ENCODE measurements at places on chromosomes 1 and 21. TPM values are rescaled to one million over a fixed set of nuclear protein-coding genes. Genes with fewer than 3 reads are reported as not detected.

The OLFM3 gene
- not detected for total RNA-seq

The SCYL3 gene
- total RNA-seq, result 5.5 TPM

The C1orf122 gene
- 8.8 TPM for total RNA-seq

The ACBD6 gene
- 50.0 TPM for total RNA-seq

The TMEM222 gene
- 14.4 TPM for total RNA-seq

The INKA2 gene
- 13.7 TPM for total RNA-seq

The FMO5 gene
- 2.6 TPM for total RNA-seq

The FCGR2B gene
- total RNA-seq, result not detected

The CLCNKA gene
- total RNA-seq, result not detected

The SPAG17 gene
- 0.06 TPM for total RNA-seq

The S100A7A gene
- not detected for total RNA-seq

The CR1L gene
- not detected for total RNA-seq

The CLCA4 gene
- not detected for total RNA-seq

The ZNF648 gene
- total RNA-seq, result not detected

The ACTL8 gene
- total RNA-seq, result not detected

The PKN2 gene
- total RNA-seq, result 21.0 TPM

The MPL gene
- total RNA-seq, result not detected

The ARMH1 gene
- total RNA-seq, result 0.25 TPM

The BSND gene
- total RNA-seq, result not detected
